ENCODE measurements at places on chromosomes 1 and 21.
A peak's percentile ranks its signal among the peaks of the same experiment; 100 is the strongest.

- DNase-seq = no peak
These were observed 15.9 kb upstream of the IFNLR1 start for GRCh38 chr1:24202987-24203386.

DNA sequence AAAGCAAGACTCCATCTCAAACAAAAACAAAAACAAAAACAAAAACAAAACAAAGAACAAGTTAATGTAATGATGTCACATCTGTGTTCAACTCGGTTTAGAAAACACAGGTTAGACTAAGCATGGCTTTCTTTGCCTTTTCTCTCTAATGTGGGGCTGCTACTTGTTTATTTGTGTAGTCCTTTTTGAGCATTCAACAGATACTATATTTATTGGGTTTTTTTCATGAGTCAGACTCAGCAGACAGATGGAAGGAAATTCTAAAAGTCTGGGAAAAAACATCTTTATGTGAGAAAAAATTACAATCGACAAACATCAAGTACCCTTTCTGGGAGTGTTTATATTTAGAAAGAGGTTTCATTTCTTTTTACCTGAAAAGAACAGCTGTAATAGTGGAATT lies 22.3 kb upstream of the OTUD3 start:
- no peak for DNase-seq

DNA sequence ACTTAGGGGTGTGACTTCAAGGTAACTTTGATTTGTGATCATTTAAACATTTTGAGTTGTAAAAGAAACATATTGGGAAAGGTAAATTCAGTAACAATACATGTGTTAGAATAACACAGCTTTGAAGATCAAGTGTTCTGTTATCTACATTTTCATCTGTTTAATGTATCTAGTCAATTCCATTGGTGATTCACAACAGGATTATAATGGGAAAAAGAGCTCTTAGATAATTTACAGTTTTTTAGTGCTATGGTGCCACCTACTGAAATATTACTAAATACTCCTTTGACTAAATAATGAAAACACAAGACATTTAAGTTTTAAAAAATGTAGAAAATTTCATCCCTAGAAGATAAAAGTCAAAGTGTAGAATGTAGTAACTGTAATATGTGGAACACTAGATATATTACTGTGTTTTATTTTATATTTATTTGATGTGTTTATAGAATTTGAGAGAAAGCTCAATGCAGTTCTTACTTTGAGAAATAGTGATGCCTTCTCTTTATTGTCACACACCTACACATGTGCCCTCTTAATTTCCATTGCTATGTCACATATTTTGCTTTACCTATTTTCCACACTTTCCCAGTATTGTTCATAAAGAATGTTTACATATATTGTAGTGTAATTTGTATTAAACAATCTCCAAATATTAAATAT lies 47.4 kb downstream of the PTPRC start:
- no peak for DNase-seq

- no peak for DNase-seq
These were observed 34.1 kb downstream of the PLXNA2 start for GRCh38 chr1:208209896-208210589.

- DNase-seq = no peak
These were observed 56.1 kb downstream of the ALPL start for GRCh38 chr1:21565285-21565684.

GRCh38 chr21:42357307-42357706 lies 6.5 kb upstream of the TFF2 start:
- DNase-seq = no peak

GRCh38 chr1:156050376-156050775 lies 3.2 kb downstream of the UBQLN4 start:
- no peak for DNase-seq

DNA sequence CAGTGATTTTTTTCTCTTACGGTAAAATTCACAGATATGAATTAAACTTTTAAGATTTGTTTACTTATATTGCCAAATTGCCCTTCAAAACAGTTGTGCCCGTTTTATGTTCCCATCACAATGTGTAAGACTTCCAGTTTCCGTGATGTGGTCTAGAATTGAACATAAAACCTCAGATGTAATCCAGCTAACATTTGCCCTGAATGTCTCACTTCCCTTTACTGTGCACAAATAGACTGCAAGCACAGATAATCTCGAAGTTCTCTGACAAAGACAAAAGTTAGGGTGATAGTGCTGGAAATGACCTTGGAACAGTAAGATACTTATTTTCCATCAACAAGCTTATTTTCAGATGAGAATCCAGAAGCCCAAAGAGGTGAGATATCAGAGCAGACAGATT lies 177.5 kb downstream of the ZZZ3 start:
- no peak for DNase-seq

GRCh38 chr1:56302878-56303277 lies 276.5 kb downstream of the PLPP3 start:
- DNase-seq = no peak

DNA sequence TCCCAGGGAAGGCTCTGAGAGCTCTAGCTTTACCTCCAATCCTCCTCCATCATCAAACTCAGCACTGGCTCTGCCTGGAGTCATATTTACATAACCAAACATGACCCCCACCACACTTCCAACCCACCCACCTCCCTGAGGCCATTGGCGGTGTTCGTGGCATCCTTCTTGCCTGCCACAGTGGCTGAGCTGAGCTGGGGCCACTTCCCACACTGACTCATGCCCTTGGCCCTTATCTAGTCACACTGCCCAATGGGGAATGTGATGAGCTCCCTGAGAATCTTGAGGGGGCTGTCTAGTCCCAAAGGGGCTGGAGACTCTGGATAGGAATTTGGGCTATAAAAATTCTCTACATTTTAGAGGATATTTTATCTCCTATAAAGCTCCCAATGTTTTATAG lies 230.9 kb upstream of the IRF2BP2 start:
- DNase-seq = no peak

DNA sequence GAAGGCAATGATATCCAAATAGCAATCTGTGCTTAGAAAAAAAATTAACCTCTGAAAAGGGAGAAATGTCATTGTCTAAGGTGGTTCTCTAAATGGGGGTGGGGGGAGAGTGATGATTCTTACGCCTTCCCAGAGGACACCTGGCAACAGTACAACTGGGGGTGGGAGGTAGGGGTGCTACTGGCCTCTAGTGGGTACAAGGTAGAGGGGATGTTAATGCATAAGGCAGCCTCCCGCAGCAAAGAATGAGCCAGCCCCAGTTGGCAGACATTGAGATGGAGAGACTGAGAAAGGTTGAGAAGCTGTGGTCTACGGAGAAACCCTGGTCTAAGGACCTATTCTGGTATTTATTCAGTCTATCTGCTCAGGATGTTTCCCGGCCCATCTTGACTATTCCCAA lies 472.2 kb upstream of the RUNX1 start:
- DNase-seq = no peak

DNA sequence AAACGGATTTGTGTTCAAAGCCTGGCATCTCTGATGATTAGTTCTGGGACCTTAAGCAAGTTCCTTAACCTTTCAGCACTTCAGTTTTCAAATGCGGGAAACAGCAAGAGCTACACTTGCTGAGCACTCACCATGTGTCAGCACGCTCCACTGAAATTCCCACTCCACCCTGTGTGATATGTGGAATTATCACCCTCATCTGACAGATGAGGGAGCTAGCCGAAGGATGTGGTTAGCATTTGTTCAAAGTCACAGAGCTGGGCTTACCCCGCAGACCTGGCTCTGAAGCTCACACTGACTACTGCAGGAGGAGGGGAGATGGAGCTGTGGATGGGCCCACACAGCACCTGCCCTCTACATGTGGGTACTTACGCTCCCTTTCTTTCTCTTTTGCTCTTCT lies 29.1 kb downstream of the IL12RB2 start:
- peak; percentile 26 for DNase-seq

GRCh38 chr1:226875641-226876295 lies 5.4 kb downstream of the PSEN2 start:
- no peak for DNase-seq

DNA sequence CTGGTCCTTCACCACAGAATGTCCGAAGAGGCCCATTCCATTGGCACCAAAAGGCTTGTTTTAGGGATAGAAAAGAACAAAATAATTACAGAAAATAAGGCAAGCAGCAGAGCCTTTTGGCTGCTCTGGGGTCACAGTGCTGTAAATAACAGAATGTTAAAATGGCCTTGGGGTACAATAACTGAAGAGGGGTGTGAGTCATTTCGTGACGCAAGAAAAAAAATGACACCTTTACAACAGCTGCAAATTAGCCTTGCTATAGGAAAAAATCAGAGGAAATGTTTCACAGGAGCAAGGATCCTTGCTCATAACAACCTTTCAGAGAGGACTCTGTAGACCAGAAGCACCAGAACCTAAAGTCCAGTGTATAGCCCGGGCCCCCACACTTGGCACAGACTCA lies 483.4 kb downstream of the OMA1 start:
- no peak for DNase-seq

DNA sequence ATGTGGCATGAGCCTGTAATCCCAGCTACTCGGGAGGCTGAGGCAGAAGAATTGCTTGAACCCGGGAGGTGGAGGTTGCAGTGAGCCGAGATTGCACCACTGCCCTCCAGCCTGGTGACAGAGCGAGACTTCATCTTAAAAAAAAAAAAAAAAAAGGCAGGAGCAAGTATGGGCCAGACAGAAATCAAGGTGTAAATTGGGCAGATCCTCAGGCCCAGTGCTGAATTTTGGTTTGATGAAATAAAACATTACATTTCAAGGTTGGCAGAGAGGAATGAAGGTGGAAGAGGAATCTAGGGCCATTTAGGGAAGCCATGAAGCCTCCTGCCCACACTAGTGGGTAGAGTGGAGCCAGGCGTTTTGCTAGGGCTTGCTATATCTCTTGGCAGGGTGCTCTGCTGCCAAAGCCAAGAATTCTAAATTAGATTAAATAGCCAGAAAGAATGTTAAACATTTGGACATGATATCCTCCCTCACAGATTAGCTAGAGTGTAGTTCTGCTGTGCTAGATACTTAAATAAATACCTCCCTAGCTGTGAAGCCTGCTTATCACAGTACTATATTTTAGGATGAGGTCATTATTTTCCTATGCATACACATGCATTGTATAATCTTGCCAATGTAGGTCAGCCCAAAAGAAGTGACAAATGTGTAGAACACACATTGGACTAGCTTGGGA lies 16.6 kb upstream of the LGALS8 start:
- no peak for DNase-seq

DNA sequence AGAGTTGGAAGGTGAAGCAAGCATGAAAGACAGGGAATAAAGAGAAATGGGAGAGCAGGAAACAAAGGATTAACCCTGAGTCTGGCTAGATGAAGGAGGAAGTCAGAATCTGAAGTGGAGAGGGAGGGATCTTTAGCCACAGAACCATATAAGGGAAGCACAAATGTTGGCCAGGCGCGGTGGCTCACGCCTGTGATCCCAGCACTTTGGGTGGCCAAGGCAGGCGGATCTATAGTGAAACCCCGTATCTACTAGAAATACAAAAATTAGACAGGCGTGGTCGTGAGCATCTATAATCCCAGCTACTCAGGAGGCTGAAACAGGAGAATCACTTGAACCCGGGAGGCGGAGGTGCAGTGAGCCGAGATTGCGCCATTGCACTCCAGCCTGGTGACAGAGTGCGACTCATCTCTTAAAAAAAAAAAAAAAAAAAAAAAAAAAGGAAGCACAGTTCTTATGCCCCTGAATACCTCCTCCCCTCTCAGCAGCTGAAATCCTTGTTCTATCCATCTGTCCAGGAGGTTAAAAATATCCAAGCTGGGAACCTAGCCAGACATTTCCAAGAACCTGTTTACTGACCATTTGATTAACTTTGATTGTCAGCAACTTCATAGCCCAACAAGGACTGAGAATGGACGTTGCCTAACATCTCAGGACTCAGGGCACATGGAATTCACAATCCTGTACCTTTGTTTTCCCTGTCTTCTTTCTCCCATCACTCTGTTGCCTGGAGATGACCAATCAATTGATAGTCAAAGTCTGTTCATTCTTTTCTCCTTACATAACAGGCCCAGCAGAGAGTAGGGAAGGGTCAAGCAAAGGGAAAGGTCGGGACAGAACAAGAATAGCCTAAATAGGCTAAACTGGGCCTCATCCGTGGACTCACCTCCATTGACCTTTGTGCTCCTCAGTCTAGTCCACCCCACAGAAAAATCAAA lies 10.6 kb downstream of the TXNIP start:
- DNase-seq = no peak

DNA sequence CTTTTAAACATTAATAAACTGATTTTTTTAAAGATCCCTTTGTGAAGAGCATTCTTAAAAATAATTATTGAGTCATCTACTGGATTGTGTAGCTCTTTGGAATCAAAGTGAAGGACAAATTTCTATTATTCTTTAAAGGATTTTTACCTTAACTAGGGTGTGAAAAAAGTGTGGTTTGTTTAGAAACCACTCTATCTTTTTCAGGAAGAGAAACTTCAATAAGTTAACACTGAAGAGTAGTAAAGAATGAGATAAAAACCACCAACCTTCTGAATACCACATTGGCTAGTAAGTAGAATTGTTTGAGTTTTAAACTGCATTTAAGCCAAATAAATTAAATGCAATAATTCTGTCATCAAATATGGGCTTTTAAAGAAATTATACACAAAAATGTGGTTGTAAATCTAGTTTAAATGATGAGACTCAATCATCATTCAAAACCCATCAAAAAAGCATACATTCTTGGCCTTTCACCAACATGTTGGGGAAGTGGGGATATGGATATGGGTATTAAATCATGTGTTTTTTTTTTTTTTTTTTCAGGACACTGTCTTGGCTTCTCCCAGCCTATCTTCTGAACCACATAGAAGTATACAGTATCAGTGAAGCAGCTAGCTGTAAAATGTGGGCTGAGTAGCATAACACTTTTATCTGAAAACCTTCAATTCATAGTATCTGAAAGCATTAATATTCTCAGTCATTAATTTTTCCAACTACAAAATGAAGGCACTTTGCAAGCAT lies 4.8 kb downstream of the S1PR1 start:
- DNase-seq = no peak

DNA sequence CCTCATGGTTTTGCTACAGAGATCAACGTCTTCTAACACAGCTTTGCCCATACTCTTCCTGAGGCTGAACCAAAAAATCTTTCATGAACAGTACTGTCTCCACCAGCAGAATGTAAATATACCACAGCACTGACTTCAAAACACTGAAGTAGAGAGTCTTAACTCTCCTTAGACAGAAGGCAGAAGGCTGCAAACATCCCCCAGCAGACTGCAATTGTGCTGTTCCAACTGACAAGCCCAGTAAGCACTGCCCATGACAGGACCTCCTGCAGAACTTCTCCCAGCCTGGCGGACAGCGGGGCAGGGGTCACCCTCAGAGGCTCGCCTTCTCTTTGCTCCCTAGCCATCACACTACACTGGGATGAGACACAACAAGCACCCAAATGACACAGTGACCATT lies 218.7 kb downstream of the RERE start:
- DNase-seq = no peak

DNA sequence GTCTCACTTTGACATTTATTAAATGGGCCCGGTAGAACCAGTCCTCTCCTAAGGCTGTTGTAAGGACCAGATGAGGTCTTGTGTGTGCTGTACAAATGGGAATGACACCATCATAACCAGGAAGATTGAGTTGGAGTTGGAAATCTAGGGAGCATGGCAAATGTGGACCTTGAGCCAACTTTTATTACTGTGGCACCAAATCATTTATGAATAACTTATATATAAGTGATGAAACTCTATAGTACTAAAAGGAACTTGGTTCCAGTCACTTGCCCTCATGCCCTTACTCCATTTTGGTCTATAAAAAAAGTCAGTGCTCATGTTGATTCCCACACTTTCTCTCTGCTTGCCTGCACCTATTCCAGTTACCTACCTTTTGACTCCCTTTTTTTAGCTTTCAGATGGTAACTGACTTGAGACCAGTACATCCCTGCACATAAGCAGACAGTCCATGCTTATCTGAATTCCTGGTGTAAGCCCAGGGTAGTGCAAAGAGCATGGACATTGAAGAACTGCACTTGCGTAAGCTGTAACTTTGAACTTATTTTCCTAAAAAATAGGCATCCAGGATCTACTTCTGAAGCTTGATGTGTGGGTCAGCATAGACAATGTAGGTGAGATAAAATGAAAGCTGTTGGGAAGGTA lies 210.6 kb downstream of the PBX1 start:
- no peak for DNase-seq
